GM23338 (cell line): ENCODE measurements at places on chromosomes 11 and 22. TPM values are rescaled to one million over a fixed set of nuclear protein-coding genes. Genes with fewer than 3 reads are reported as not detected.

INS gene
- not detected in 2 replicates for polyA plus RNA-seq

PRR5 gene
- polyA plus RNA-seq, result 15.3 and 17.4 TPM in 2 replicates

ENTHD1 gene
- polyA plus RNA-seq, result not detected in 2 replicates

CLDN5 gene
- polyA plus RNA-seq, result 2.0 and 3.9 TPM in 2 replicates

GGT5 gene
- polyA plus RNA-seq, result not detected in 2 replicates

POLD3 gene
- 40.9 and 50.1 TPM in 2 replicates for polyA plus RNA-seq

OR8D4 gene
- not detected in 2 replicates for polyA plus RNA-seq

MUS81 gene
- polyA plus RNA-seq, result 38.5 and 39.1 TPM in 2 replicates

ST3GAL4 gene
- polyA plus RNA-seq, result 10.1 and 10.8 TPM in 2 replicates

CRACR2B gene
- polyA plus RNA-seq, result 55.9 and 59.4 TPM in 2 replicates

CNTF gene
- polyA plus RNA-seq, result 0.24 and 0.26 TPM in 2 replicates

MUC6 gene
- polyA plus RNA-seq, result not detected in 2 replicates

SRPRA gene
- 27.1 and 28.0 TPM in 2 replicates for polyA plus RNA-seq

OR5D14 gene
- polyA plus RNA-seq, result not detected in 2 replicates

GVQW3 gene
- 3.5 and 3.8 TPM in 2 replicates for polyA plus RNA-seq

SMPD1 gene
- polyA plus RNA-seq, result 0.92 and 0.97 TPM in 2 replicates

SMARCB1 gene
- polyA plus RNA-seq, result 113 and 114 TPM in 2 replicates

ARHGAP1 gene
- polyA plus RNA-seq, result 23.4 and 23.5 TPM in 2 replicates

ZC3H12C gene
- 0.38 and 0.55 TPM in 2 replicates for polyA plus RNA-seq

NAALADL1 gene
- polyA plus RNA-seq, result 8.0 and 11.1 TPM in 2 replicates

FHIP1B gene
- polyA plus RNA-seq, result 10.3 TPM in 2 replicates

CCDC15 gene
- polyA plus RNA-seq, result 1.8 and 2.9 TPM in 2 replicates

PGGHG gene
- 18.1 and 24.9 TPM in 2 replicates for polyA plus RNA-seq
